ENCODE measurements at places on chromosomes 12 and 14. TPM values are rescaled to one million over a fixed set of nuclear protein-coding genes. Genes with fewer than 3 reads are reported as not detected.

PCK2 gene
- 84.8 TPM for total RNA-seq

CEP170B gene
- 41.5 TPM for total RNA-seq

C12orf56 gene
- total RNA-seq, result 2.0 TPM

KRT78 gene
- total RNA-seq, result 5.3 TPM

ARHGEF40 gene
- total RNA-seq, result 3.3 TPM

ZBTB42 gene
- total RNA-seq, result 5.3 TPM

CDH24 gene
- 2.9 TPM for total RNA-seq

COCH gene
- total RNA-seq, result 0.26 TPM
